Glutamatergic neuron (in vitro differentiated cells): ENCODE measurements at places on chromosomes 16 and 17. TPM values are rescaled to one million over a fixed set of nuclear protein-coding genes. Genes with fewer than 3 reads are reported as not detected.

- DNase-seq = no peak
These were observed 34.7 kb downstream of the GINS3 start for GRCh38 chr16:58426966-58427365.

CCL7 gene
- total RNA-seq = not detected

GRCh38 chr16:86297391-86297790, 212.9 kb upstream of the FOXF1 start:
- DNase-seq = no peak

- DNase-seq = peak; percentile 86
These were observed 547 bp downstream of the PLCD3 start for GRCh38 chr17:45131616-45132319.

KRT20 gene
- not detected for total RNA-seq

GRCh38 chr17:7177954-7178477, 1.2 kb downstream of the ASGR1 start:
- peak; percentile 52 for DNase-seq

- DNase-seq = no peak
These were observed 24.5 kb downstream of the METRNL start for GRCh38 chr17:83103943-83104311.

DNA sequence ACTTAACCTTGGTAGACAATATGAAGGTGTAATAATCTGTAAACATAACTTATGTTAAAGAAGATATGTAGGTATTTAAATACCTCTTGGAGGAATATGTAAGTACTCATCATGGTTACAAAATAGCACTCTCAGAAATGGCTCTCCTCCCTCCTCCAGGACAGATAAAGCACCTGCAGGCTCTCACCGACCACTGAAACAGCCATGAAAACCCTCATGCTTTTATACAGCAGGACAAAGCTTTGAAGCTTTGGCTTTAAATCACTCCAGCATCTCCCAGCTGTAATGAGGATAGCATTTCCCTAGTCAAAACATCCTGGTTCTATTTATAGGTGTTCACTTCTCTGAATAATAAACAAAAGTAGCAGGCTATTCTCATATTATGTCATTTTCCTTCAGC, 69.1 kb upstream of the PMFBP1 start:
- DNase-seq = no peak

KRTAP2-2 gene
- total RNA-seq = not detected
